ENCODE measurements at places on chromosomes 11 and 22.
A peak's percentile ranks its signal among the peaks of the same experiment; 100 is the strongest.

DNA sequence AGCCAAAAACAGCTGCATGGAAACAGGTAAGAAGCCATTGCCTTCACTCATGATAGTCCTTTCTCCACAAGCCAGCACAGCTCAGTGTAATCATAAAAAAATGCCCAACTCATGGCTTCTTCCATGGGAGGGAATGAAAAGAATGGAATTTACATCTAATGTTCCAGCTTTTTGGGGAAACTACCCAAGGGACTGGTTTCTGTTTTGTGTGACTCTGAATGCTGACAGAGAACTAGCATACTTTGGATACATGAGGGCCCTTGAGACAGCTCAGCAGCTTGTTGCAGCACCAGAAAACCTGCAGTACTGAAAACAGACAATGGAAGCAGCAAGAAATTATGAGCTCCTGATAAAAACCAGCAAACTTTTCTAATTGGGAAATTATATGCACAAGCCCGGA is 24.2 kb upstream of the HORMAD2 start:
- DNase-seq = no peak

- DNase-seq = no peak
These were observed 2.2 kb downstream of the MADD start for GRCh38 chr11:47271961-47272661.

- no peak for DNase-seq
These were observed 128.1 kb upstream of the E2F8 start for GRCh38 chr11:19368726-19369375.

- no peak for DNase-seq
These were observed 8.7 kb upstream of the ACCS start for GRCh38 chr11:44057340-44057739.

DNA sequence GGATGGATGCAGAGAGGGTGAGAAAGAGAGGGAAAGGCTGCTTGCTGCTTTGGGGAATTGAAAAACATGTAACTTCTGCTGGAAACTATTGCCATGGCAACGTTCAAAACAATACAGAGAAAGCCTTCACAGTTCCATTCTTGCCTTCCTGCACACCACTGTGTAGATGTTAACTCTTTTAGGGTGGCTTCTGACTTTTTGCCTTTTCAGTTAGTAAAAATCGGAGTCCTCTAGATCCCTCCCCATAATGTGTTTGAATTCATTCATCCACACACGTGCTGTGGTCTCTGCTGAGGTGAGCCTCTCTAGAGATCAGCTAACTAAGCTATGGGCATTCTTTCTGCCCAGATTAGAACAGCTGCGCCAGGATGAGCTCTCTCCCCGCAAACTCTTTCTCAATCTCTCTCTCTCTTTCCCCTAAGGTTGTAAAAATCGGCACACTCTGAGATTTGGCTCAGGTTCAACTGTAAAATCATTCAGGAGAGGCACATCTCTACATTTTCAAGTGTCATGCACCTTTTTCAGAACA is 1178.3 kb downstream of the LRRC4C start:
- no peak for DNase-seq

- DNase-seq = no peak
These were observed 2.7 kb upstream of the MUC5B start for GRCh38 chr11:1219834-1220815.

GRCh38 chr11:134613646-134614045 is 201.6 kb upstream of the B3GAT1 start:
- no peak for DNase-seq

- DNase-seq = no peak
These were observed 264.2 kb downstream of the TMEM135 start for GRCh38 chr11:87301785-87302540.

- no peak for DNase-seq
These were observed 357.7 kb upstream of the ARHGAP42 start for GRCh38 chr11:100329352-100329751.

DNA sequence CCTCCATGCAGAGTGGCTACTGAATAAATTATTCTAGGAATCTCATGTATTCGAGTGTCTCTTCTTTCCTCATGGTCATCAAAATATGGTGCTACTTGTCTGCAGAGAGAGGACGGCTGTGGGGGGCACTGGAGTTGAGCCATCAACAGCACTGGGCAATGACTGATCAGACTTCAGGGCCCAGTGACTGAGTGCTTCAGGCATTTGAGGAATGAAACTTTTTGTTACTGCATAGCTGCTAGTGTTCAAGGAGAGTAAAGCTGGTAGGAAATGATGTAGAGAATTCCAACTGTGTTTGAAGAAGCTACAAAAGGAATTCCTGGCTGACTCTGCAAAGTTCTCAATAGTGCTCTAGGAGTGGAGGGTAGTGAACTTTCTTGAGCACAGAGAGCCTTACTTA is 277.7 kb downstream of the CADM1 start:
- DNase-seq = no peak

DNA sequence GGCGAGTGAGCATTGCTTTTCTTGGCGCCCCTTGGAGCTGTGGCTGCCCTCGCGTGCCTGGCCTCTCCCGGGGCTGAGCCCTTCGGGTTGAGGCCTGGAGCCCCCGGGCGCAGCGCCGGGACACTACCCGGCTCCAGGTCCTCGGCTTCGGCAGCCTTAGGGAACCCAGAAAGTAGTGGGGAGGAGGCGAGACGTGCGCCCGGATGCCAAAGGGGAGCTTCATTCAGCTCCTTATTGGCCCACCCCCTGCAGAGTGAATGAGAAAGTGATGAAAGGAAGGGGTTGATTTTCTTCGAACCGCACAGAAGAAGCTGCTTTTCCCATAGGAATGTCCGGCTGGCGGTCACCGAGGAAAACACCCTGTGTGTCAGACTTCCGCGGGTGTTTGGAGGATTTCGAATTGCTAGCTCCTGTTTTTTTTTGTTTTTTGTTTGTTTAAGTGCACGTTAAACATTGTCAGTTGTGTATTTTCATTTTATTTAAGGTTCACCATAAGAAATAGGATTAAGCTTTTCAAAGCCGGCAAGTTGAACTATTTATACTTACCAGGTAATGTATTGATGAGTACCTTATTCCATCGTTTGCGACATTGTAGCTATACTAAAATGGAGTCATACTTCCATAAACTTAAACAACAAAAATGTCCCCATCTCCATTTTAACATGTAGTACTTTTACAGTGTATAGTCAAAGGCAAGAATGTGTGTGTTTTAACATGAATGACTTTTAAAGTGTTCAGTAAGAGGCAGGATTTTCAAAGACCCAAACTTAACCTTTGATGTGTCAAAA is 841 bp upstream of the EIF4G2 start:
- DNase-seq = no peak

- no peak for DNase-seq
These were observed 3.9 kb downstream of the HTATIP2 start for GRCh38 chr11:20367313-20367948.

DNA sequence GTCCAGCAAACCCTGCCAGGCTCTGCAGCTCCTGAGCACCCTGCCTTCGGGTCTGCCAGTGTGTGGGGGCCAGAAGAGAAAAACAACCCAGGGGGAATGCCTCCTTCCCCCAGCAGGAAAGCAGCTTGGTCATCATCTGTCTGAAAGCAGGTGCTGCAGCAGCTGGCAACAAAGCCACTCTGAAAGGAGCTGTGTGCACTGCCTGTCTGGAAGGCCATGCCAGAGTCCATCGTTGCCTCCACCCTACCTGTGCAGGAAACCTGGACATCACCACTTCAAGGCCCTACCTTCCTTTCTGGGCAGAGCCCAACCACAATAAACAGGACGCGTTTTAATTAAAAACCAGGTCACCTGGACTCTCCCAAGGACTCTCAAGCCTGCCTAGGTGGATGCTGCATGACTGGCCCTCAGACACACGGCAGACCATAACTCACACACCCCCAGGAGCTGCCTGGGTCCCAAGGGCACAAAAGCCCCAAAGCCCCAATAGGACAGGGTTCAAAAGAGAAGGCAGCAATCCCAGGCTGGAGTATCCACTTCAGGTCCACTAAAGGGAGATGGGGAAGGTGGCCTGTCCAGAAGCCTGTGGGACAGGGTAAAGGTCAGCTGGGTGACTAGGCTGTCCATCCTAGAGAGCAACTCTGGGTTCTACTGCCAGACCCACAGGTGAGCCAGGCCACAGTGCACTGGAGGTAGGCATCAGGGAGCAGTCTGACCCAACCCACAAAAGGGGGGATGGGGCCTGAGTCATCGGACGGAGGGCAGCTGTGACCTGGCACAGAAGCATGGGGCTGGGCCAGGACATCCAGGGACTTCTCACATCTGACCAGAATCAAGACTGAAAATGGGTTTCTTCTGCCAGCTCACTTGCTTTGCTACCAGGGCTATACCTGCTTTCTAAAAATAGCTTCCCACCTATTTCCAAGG is 6.1 kb downstream of the GNB1L start:
- DNase-seq = no peak

- DNase-seq = no peak
These were observed 866.6 kb downstream of the BRD1 start for GRCh38 chr22:48960980-48961660.

DNA sequence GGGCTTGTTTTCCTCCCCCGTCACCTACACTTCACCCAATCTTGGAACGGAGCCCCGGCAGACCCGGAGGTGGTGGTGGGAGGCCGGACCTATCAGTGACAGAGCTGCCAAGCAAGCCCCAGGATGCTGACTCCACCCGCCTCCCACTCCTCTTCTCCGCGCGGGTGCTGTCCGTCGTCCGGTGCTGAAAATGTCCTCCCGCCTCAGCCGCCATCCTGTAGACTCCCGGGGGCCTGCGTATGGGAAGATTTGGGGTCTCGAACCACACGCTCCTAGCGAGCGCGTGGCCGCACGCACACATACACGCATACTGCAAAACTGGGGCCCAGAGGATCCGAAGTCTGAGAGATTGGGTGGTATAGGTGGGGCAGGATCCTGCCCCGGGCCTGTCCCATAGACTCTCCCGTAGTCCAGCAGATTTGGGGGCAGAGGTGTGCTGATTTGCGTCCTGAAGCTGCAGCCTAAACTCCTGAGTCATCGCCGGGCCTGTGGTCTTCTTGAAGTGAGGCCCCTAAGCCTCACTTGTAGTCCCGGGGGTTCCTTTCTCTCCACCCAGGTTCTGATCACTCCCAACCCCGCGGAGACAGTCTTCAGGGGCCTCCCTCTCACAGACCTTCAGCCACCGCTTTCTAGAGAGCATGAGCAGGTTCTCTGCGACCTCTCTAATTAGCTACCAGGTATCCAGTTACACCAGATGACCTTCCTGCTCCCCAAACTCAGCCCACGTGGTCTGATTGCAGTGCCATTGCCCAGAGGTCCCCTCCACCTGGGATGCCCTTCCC is 796 bp upstream of the YIF1A start:
- DNase-seq = peak; percentile 90

DNA sequence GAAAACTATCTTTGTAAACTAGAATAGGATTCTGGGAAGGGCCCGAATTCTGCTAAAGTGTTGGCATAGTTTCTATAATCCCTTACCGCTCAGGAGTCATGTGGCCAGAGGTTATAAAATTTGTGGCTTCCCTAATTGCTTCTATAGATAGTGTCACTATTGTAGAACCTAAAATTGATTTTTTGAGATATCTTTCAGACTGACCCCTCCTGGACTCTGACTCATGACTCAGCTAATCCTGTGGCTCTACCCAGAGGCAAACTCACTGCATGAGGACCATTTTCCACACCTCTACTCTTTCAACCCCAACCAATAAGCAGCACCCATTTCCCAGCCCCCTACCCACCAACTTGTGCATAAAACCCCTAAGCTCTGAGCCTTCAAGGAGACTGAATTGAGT is 61.8 kb upstream of the PRSS23 start:
- no peak for DNase-seq

DNA sequence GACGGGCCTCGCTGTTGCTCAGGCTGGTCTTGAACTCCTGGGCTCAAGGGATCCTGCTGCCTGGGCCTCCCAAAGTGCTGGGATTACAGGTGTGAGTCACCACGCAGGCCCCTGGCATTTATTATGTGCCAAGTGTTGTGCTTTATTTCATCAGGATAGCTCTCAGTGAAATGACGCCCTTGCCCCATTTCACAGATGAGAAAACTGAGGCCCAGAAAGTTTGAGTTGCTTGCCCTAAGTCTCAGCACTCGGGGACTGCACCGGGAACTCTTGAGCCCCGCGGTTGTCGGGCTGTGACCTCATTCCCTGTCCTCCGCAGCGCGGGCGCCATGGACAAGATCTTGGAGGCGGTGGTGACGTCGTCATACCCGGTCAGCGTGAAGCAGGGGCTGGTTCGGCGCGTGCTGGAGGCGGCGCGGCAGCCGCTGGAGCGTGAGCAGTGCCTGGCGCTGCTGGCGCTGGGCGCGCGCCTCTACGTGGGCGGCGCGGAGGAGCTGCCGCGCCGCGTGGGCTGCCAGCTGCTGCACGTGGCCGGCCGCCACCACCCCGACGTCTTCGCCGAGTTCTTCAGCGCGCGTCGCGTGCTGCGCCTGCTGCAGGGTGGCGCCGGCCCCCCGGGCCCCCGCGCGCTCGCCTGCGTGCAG is 7.3 kb downstream of the USP35 start:
- DNase-seq = no peak

DNA sequence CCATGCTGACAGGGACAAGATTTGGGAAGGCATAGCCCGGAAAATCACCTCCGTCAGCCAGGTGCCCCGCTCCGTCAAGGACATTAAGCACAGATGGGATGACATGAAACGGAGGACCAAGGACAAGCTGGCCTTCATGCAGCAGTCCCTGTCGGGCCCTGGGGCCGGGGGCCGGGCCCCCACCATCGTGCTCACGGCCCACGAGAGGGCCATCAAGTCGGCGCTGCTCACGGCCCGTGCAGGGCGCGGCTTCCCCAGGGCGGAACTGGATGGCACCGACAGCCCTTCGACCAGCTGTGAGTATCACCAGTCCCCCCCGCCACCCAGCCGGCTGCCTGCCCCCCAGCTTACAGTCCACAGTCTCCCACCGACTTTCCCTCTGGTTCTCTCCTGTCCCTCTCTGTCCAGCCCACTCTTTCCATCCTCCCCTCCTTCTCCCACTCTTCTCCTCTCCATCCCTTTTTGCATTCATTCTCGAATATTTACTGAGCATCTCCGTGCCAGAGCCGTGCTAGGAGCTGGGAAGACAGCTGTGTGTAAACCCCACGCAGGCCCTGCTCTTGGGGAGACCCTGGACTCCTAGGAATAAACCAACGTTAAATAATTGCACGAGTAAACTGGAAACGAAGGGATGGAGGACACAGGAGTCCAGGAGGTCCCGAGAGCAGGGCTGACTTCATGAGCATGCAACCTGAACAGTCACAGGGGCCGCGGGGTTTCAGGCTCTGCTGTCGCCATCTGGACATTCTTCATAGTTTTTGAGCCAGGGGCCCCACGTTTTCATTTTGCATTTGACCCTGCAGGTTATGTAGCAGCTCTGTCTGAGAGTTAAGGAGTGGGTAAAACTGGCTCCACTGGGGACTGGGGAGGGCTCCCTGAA is 62.8 kb downstream of the PRDM11 start:
- DNase-seq = no peak

- peak; percentile 61 for DNase-seq
These were observed 718 bp downstream of the FADS2 start for GRCh38 chr11:61828629-61829407.

GRCh38 chr11:18804199-18804999 is 12.8 kb upstream of the PTPN5 start:
- DNase-seq = no peak

- no peak for DNase-seq
These were observed 34.2 kb upstream of the RRM1 start for GRCh38 chr11:4060182-4060923.

DNA sequence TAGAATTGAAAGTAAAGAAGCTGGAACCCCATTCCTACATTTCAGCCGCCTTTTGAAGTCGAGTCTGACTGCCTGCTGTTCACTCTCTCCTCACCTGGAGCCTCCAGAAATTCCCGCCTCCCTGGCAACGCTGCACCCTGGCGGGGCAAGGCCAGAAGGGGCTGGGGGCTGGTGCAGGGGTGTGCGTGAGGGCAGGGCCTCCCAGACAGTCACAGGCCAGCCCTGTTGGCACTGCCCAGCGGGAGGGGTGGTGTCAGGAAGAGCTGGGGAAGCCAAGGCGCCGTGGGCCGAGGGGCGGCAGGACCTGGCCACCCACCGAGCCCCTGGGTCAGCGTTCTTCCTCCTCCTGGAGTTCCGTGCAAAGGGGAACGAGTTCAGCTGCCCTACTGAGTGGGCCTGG is 123.2 kb downstream of the KCNQ1OT1 start:
- no peak for DNase-seq

Data from GM12891 (cell line).